ENCODE measurements at places on chromosomes 7 and 10.

DNA sequence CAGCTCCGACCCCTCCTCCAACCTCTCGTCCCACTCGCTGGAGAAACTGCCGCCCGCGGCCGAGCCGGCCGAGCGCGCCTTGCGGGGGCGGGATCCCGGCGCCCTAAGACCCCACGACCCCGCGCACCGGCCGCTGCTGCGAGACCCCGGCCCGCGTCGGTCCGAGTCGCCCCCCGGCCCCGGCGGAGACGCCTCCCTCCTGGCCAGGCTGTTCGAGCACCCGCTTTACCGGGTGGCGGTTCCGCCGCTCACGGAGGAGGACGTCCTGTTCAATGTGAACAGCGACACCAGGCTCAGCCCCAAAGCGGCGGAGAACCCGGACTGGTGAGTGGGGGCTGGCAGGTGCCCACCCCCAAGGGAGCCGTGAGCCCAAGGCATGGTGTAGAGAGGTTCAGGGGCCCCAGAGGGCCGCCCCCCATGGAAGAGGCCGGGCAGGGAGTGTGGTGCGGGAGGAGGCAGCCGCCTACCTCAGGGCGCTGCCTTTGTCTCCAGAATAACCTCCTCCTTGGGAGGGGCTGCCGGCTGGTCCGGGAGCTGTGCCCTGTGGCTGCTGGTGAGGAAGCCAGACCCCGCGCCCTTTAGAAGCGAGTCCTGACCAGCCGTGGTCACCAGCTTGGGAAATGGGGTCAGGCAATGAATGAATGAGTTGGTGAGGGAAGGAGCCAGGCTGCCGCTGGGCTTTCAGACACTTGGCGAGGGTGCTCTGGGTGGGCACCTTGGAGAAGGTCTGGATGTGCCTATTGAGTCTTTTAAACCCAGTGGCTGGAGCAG, 1.3 kb downstream of the FAM20C start:
- DNase-seq: peak; percentile 44

DNA sequence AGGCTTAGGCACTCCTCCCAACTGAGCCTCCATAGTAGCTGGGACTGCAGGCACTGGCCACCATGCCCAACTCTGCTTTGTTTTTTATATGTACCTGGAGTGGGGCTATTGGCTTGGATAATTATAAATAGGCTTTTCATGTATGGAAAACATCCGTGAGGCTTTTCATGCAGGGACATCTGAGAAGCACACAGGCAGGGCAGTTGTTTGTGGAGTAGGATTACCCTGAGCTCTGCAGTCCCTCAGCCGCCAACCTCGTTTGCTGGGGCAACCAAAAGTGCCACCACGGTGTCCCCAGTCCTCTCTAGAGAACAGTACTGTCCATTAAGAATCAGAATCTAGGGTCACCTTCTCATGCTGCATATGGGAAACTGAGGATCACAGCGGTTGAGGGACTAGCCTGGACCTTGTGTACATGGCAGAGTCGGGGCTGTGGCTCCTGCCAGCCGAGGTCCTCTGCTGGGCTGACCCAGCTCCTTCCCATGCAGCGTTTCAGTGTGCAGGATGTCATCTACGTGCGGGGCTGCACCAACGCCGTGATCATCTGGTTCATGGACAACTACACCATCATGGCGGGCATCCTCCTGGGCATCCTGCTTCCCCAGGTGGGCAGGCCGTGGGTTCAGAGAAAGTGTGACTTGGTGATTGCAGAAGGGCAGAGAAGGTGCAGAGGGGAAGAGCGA, 54.5 kb downstream of the TSPAN15 start:
- DNase-seq: no peak

DNA sequence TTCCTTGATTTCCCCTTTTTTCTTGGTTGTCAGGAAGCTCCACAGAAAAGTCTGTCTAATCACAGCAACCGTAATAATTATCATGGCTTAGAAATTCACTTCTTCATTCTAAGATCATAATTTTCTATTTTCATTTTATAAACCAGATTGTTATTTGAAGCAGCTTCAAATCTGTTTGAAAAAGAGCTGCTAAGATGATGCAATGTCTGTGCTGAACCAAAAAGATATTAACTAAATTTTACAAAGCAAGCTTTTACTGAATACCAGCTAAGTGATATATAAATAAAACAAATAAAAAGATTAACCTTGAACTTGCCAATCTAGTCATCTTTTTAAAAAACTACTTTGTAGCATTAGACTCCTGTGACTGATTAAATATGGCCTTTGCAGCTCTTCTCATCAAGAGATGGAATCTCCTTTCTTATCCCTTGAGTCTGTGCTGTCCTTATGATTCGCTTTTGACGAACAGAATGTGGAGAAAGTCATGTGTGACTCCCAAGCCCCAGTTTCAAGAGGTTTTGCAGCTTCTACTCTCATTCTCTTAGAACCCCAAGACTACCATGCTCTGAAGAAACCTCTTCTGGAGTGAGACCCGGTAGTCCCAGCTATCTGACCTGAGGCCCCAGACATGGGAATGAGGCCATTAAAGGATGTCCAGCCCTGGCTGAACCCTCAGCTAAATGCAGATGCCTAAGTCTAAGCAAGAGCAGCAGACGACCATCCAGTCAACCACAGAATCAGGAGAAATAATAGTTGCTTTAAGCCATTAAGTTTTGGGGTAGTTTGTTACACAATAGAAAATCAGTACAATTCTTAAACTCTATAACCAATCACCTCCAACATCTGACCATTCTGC, 14.4 kb downstream of the NAMPT start:
- no peak for DNase-seq

- DNase-seq: no peak
These were observed 592.7 kb downstream of the PARD3 start for GRCh38 chr10:34222359-34222758.

GRCh38 chr7:100208911-100209408, 10.8 kb upstream of the PVRIG start:
- DNase-seq: peak; percentile 64

GRCh38 chr10:30784897-30785605, 155.5 kb upstream of the LYZL2 start:
- DNase-seq: peak; percentile 83

DNA sequence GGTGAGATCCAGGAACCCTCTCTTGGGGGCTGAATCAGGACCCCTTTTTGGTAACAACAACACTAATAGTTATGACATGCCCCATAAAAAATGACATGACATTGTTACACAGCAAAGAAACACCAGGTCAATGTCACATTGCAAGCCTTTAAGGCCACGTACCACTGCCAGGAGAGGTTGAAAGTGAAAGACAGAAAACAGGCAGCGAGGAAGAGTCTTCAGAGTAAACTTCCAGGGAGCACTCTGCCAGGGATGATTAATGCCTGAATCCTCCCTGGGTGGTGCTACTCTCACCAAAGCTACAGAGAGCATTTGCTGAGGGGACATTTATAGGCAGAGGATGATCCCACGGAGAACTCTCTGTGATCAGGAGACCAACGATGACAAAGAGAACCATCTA, 551.6 kb downstream of the CALN1 start:
- DNase-seq: no peak

DNA sequence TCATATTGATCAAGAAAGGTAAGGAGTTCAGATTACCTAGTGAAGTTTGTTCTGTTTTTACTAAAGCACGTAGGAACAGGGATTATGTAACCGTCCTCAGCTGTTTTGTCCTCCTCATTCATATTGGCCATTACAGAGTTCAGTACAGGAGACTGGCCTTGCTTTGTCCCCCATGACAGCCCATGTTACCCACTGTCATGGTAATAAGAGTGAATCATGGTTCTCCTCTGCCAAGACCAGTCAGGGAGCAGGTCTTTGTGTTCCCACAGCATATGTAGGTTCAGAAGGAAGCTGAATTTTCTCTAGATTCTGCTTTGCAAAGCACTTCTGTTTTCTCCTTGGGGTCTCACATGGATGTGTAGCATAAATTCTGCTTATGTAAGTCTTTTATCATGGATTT, 106.2 kb upstream of the GPR141 start:
- no peak for DNase-seq

- no peak for DNase-seq
These were observed 7.4 kb downstream of the CREB5 start for GRCh38 chr7:28419716-28420115.

DNA sequence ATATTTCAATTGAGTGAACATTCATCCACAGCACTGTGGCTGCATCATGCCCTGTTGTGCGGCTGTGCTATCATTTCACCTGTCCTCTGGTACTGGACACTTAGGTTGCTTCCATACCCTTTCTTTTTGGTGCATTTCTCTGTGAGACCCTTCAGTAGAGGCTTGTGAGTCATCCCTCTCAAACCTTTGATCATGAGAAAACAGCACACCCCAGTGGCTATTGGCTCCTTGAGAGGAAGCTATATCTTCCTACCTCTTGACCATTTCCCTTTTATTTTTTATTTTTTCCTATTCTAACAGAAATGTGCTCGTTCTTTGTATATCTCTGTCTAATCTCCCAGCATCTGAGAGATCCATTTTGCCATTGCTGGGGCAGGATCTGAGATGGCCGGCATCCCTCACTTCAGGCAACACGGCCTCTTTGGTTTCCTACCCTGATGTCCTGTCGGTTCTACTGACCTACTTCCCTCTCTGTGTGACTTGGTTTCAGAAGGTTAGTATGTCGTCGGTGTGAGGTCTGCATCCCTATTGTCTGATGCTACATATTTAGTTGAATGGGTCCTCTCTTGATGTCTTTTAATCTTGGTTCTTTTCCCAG, 23.8 kb upstream of the PIK3AP1 start:
- peak; percentile 18 for DNase-seq

- DNase-seq: no peak
These were observed 261.0 kb downstream of the HDAC9 start for GRCh38 chr7:18756378-18757050.

DNA sequence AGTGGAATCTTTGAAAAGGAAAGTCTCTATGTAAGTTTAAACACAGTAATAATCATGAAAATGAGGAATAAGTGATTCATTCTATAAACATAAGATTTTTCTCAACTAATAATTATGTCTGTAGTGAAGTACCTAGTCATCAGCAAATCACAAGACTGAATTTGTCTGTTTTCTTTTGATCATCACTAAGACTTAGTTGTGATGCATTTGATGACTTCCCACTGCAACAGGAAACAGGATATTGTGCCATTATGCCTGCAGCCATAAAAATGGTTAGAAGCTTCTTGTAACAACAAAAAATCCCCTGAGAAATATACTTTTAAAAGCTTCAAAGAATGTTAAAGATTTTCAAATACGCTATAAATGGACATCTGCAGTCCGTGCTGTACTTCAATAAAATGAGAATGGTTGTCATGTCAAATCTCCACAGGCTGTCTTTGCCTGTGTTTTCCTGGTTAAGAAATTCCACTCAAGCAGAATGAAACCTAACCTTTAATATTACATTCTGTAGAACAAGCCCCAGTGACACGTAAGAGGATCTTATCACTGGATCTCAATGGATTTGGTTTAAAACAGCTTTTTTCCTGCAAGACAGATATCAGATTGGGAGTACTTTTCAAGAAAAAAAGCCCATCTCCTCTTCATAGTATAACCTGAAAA, 1262.3 kb upstream of the PHF14 start:
- DNase-seq: no peak

- no peak for DNase-seq
These were observed 67.2 kb downstream of the COBL start for GRCh38 chr7:51249187-51249945.

- no peak for DNase-seq
These were observed 81.8 kb downstream of the SGMS1 start for GRCh38 chr10:50541921-50542320.

GRCh38 chr10:52946486-52946885, 173.9 kb upstream of the MBL2 start:
- DNase-seq: no peak

GRCh38 chr10:101959346-101959916, 96.5 kb downstream of the ARMH3 start:
- DNase-seq: no peak

DNA sequence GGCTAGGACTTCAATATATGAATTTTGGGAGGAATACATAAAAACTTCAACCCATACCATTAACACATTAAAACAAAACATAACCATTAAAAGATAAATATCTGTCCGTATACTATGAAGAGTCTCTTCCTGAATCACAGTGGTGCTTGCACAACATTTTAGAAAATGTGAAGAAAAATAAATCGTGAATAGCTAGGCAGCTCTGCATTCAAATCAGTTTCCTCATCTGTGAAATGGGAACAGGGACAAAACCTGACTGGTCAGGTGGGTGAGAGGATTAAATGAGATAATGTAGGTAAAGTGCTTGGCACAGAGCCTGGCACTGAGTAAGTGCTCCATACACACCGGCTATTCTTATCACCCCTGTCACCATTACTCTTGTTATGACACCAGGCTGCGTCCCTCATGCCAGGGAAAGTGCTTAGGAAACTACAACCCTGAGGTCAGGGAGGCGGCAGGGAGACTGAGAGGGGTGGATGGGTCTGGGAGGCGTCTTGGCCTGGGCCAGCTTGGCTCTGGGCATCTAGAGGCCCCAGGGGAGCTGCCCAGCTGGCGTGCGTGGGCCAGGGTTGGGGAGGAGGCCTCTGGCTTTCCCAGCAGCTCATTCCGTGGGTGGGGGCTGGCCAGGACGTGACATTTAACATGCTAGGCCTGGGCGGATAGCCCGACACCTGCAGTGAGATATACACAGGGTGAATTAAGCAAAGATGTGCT, 78.3 kb downstream of the SH3PXD2A start:
- no peak for DNase-seq

GRCh38 chr10:109912335-109913281, 10.7 kb downstream of the XPNPEP1 start:
- DNase-seq: no peak

DNA sequence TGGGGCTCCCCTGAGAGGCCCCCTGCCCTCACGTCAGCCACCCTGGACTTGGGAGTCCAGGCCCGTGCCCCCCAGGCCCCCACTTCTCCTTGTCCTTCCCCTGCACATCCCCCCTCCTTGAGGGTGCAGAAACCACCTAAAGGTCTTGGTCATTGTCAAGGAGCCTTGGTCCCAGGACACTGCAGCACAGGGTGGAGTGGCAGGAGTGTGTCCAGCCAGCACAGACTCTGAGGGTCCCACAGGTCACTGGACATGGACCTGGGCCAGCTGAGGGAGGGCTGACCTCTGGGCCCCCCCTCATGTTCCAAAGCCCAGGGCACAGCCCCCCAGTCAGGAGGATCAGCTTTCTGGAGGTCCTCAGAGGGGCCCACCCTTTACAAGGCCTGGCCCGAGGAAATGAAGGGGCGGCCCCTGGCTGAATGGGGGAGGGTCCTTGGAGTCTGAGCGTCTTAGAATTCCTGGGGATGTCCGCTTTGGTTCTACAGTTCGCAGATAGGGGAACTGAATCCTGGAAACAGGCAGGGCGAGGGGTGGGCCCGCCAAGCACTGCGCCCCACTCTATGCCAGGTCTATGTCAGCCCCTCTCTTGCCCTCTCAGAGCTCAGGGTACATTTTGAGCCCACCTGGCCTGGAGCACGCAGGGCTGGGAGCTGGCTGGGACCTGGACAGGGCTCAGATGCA, 54.0 kb downstream of the PWWP2B start:
- DNase-seq: no peak

- DNase-seq: peak; percentile 1
These were observed 557.4 kb upstream of the VSTM2A start for GRCh38 chr7:53984776-53985175.

GRCh38 chr10:126628746-126629145, 41.7 kb downstream of the C10orf90 start:
- no peak for DNase-seq

All from large intestine (tissue), 12 donors.